CD8-positive, alpha-beta memory T cell (primary cell): ENCODE measurements at places on chromosomes 11 and 22.

- DNase-seq, result peak; percentile 18
Measured at GRCh38 chr22:38454353-38455075, 485 bp downstream of the KCNJ4 start.

DNA sequence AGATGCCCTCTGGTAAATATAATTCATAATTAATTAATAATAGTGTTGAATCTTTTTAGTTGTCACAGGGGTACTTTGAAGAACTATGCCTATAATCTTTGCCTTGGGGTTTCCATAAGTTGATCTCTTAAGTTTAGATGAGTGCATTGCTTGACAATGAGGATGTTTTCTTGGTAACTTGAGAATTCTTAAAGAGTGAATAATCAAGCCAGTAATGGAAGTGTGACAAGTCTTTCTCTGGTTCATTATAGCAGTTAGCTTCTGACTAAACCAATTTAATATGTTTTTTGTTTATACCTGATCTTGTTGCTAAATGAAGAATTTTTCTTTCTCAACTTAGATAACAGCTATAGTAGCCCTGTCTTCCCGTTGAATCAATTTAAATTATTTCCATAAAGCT lies 46.2 kb downstream of the ATXN10 start:
- no peak for DNase-seq

- DNase-seq, result no peak
Measured at GRCh38 chr11:83779876-83780275, 493.7 kb upstream of the CCDC90B start.

DNA sequence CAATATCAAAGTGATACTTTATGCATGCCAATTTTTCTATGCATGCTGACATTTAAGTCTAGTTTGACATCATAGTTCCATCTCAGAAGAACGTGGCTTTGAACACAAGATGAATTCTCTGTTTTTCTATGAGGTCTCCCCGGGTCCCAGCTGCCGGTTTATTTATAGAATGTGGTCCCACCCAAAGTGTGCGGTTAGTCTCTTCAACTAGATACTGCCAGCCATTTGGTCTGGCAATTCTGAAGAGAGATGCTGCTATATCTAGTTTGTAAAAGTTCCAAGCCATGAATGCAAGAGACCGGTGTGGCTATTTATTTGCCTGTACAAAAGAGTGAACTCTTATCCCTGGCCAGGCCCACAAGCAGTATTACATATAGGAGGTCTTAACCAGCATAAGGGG lies 9.2 kb downstream of the OR5A2 start:
- no peak for DNase-seq

DNA sequence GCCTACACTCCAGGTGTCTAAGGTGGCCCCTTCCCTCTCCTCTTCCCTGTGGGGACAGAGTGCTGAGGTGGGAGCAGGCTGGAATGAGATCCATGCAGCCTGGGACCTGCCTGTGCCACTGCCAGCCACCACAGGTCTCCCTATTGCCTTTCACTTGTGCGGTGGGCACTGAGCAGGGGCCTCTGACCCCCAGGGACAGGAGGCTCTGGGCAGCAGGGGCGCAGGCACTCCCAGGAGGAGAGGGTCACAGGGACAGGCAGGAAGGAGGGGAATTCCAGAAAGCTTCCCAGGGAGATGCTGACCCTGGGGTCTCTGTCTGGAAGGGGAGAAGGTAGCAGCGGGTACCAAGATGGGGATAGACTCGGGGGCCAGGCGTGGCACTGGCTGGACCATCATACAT lies 228.5 kb upstream of the B3GAT1 start:
- no peak for DNase-seq

GRCh38 chr11:37282367-37282766 lies 684.3 kb upstream of the RAG2 start:
- DNase-seq, result no peak

DNA sequence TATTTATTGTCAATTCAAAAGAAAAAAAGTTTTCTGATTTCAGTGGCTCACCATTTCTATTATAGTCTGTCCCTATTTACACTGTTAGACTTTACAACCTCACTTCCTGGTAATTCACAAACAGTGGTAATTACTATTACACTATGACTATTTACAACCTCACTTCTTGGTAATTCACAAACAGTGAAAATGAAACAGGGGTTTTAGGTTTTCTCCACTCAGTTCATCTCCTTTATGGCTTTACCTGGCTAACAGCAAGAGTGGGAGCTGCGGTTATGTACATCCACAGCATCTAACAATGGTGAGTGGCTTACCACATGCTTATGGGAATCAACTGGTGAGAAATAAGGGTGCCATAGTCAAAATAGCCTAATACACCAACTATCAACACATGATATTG lies 166.4 kb downstream of the CASP12 start:
- no peak for DNase-seq

DNA sequence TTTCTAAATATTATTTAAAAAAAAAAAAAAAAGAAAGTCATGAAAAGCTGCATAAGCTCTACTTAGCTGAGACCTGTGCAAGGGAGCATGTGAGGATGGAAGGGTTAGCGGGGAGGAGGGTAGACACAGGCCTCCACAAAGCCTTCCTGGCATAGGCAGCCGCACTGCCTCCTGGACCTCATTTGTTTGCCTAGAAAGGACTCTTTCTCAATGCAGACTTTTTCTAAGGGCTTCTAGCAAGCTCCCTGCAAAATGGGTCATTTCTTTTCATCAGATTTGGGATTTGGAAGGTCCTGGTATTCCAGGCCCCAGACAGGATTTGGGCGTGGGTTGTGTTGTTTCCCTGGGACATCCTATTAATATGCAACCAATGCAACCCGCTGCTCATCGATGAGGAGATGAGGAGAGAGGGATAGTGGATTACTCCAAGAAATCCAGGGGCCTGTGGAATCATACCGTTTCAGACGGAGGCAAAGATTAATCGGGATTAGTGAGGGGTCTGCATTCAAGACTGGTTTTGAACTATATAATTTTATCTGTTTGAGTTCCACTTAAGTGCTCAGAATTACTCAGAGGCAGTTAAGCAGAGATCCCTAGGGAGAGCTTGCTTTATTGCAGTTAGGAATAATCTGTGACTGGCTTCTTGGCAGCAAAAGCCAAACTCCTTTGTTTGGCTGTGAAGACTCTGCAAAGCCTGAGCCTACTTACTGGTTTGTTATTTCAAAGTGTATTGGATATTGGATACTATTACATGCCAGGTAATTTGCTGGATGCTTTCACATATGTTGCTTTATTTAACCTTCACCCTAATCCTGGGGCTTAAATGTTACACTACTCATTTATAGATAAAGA lies 106.9 kb upstream of the NAV2 start:
- DNase-seq, result no peak

DNA sequence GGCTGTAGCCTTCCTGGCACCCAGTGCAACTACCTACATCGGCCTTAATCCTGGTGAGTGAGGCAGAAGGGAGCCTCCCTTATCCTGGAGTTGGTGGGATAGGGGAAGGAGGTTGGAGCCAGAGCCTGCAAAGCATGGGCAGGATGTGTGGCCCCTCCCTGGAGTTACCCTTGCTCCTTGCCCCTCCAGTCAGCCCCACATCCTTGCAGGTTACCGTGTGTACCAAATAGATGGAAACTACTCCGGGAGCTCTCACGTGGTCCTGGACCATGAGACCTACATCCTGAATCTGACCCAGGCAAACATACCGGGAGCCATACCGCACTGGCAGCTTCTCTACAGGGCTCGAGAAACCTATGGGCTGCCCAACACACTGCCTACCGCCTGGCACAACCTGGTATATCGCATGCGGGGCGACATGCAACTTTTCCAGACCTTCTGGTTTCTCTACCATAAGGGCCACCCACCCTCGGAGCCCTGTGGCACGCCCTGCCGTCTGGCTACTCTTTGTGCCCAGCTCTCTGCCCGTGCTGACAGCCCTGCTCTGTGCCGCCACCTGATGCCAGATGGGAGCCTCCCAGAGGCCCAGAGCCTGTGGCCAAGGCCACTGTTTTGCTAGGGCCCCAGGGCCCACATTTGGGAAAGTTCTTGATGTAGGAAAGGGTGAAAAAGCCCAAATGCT lies 3.9 kb downstream of the SMPD1 start:
- DNase-seq, result no peak

- DNase-seq, result no peak
Measured at GRCh38 chr11:108474664-108475463, 7.5 kb upstream of the C11orf65 start.

DNA sequence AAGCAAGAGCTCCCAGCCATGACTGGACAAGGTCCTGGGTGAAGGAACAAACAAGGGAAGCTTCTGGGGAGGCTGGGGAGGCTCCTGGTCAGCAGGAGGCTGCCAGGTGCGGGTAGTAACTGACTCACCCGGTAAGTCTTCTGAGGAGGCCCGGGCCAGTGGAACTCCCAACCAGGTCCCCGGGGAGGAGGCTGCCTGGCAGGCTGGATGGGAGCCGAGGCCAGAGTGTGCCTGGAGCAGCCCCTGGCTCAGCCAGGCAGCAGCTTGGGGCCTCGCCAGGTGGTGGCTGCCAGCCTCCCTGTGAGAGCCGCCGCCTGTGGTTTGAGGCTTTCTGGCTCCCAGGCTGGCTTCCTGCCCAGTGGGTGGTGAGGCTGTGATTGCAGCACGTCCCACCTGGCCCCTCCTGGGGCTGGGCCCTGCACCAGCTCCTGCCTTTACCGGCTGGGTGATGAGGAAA lies 46.2 kb downstream of the IGF2 start:
- DNase-seq, result peak; percentile 32

- DNase-seq, result no peak
Measured at GRCh38 chr11:133828871-133829270, 16.4 kb downstream of the SPATA19 start.

- DNase-seq, result no peak
Measured at GRCh38 chr11:46102843-46103242, 18.4 kb downstream of the PHF21A start.

DNA sequence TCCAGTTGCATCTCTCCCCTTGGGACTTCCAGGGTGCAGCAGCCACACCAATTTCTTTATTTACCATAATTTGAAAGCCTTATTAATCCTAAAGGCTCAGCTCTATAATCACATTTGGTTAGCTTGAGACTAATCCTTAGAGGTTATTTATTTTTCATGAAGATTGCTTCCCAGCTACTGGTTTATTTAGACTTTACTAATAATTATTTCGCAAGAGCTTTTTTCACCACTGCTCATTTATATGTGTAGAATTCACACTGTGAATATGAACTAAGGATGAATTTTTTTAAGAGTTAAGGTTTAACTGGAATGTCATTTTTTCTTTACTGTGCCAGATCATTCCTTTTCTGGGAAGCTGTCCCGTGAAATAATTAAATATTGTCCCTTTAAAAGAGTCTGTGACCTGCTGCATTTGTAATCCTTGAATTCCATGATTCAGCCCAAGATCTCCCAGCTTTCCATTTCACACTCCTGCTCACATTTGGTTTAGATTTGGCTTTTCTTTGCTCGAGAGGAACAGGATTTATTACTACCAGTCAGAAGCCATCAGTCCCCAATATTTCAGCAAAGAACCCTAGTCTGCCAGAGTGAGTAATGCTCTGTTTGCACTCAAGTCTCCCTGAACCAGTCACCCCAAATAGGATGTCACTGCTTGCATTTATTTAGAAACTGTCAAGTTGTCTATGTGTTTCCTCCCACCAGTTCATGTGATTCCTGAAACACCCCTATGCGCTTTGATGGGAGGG lies 4.4 kb upstream of the CD44 start:
- no peak for DNase-seq
